Stimulated activated CD4-positive, alpha-beta T cell treated with anti-CD3 and anti-CD28 coated beads, Interleukin-4, amount 100 ng/mL, for 1 hour (primary cell): ENCODE measurements at places on chromosomes 16 and 17.

DNA sequence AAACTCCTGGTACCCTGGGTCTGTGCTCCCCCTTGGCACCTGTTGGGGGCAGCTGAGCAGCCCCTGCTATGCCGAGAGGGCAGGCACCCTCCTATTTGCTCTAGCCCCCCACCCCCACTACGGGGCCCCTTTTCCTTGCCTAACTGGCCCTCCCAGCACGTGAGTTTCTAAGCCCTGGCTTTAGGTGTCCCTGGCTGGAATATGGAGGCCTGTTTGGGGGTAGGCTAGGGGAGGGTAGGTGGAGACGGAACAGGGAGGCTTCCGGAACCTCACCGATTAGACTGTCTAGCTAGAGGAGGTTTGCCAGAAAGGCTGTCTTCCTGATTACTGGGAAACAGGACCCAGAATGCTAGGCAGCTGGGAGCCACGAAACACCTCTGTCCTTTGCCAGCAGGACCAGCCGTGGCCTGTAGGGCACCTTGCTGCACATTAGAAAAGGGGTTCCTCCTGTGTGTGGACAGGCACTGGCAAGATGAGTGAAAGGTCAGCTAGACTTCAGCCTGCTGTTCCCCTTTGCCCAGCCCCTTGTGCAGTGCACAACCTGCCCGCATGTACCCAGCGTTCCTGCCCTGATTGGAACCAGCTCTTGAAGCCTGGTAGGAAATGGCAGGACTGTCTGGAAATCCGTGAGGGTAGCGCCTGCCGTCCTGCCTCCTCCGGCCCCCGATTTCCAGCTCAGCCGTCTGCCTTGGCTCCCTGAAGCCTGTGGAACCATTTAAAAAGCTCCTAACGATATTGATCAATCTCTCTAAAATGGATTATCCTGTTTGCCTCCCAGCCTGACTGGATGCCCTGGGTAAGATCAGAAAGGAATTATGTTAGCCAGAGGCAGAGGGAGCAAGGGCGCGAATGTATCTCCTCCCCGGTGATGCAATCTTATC is 83.4 kb upstream of the GSE1 start:
- no peak for DNase-seq

DNA sequence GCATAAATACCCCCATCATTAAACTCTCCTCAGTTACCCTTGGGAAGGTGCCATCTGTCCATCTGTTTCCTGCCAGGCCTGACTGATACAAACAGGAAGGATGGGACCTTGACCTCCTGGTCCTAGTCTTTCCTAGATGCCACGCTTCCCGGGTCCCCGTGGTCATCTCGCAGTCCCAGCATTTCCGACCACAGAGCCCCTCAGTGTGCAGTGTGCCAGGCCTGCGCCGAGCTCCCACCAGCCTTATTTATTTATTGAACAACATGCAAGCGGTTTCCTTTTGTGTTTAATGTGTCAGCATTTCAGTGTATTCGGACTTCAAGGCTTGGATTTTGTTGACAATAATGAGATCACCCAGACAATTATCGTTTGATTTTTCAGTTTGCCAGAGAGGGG is 45.6 kb upstream of the NKD1 start:
- DNase-seq: no peak

GRCh38 chr17:80844418-80844990 is 147.1 kb upstream of the CHMP6 start:
- DNase-seq: no peak

GRCh38 chr17:58337600-58338453 is 9.2 kb upstream of the TSPOAP1 start:
- DNase-seq: peak; percentile 90

DNA sequence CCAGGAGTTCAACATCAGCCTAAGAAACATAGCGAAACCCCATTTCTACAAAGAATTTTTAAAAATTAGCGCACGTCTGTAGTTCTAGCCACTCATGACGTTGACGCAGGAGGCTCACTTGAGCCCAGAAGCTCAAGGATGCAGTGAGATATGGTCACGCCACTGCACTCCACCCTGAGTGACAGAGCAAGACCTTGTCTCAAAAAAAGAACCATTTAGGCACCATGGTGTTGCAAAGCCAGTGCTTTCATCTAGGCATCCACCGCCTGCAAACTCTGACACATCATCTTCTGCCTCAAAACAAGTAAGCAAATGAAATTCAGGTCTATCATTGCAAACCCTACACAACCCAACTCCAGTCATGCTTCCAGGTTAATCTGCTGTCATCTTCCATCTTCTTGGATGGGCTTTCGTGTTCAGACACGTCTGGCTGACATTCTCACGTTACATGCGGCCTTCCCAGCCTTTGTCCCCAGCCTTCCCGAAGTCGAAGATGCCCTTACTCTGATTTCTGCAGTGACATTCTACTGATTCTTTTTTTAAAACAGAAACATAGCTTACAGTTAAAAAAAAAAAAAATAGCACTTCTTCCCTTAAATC is 8.9 kb downstream of the ANKRD11 start:
- DNase-seq: no peak

- DNase-seq: no peak
These were observed 869.5 kb upstream of the SOX9 start for GRCh38 chr17:71251276-71251675.

- no peak for DNase-seq
These were observed 18.3 kb upstream of the ATP2A3 start for GRCh38 chr17:3982541-3983017.
